ENCODE measurements at places on chromosomes 6 and 20. TPM values are rescaled to one million over a fixed set of nuclear protein-coding genes. Genes with fewer than 3 reads are reported as not detected.

DNA sequence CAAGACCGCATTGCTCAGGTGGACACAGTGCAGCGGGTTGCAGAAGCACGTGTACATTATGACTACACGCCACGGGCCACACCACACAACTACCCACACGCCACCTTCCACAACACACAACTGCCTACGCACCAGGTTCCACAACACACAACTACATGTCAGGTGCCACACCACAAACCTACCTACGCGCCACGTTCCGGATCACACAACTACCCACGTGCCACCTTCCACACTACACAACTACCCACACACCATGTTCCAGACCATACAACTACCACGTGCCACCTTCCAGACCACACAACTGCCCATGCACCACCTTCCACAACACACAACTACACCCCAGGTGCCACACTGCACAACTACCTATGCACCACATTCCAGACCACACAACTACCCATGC is 20.5 kb downstream of the THBS2 start:
- DNase-seq, result no peak

Gene FLRT3
- 1.3 TPM for total RNA-seq

GRCh38 chr6:35096129-35096862 is 44.8 kb downstream of the TCP11 start:
- no peak for DNase-seq

Gene OSBPL2
- 91.6 TPM for total RNA-seq

- DNase-seq, result no peak
Measured at GRCh38 chr20:61310954-61311353, 58.9 kb downstream of the CDH4 start.

GRCh38 chr20:3107464-3108025 is 23.0 kb upstream of the AVP start:
- no peak for DNase-seq

DNA sequence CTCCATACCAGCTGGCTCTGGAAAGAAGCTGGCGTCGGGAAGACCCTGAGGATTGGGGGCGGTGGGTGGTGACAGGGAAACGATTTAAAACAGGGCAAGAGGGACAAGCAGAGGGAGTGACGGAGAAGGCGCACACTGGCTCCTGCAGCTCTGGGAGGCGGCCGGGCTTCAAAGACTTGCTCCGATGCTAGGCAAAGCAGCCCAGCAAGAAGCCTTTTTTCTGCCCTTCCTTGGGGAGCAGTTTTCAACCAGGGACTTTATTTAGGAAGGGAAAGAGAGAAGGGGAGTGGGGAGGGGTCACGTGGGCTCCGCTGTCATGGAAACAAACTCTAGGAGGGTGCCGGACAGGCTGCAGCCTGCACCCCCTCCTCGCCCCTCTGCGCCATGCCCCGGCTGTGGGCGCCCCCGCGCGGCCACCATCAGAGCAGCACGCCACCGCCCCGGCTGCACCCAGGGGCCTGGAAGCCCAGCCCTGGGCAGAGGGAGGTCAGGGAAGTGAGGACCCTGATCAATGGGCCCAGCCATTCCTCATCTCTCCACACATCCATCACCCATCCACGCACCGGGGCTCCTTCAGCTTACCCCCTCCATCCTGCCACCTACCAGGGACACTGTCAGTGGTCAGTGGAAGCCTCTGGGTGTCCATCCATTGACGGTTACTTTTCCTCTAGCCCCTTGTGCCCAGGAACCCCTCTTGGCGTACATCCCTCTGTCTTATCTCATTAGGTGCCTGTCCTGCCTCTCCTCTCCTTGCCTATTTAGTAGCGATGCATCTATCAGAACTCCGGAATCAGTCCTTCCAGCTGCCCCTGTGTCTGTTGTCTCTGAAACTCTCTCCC is 66.6 kb upstream of the CCDC167 start:
- no peak for DNase-seq

DNA sequence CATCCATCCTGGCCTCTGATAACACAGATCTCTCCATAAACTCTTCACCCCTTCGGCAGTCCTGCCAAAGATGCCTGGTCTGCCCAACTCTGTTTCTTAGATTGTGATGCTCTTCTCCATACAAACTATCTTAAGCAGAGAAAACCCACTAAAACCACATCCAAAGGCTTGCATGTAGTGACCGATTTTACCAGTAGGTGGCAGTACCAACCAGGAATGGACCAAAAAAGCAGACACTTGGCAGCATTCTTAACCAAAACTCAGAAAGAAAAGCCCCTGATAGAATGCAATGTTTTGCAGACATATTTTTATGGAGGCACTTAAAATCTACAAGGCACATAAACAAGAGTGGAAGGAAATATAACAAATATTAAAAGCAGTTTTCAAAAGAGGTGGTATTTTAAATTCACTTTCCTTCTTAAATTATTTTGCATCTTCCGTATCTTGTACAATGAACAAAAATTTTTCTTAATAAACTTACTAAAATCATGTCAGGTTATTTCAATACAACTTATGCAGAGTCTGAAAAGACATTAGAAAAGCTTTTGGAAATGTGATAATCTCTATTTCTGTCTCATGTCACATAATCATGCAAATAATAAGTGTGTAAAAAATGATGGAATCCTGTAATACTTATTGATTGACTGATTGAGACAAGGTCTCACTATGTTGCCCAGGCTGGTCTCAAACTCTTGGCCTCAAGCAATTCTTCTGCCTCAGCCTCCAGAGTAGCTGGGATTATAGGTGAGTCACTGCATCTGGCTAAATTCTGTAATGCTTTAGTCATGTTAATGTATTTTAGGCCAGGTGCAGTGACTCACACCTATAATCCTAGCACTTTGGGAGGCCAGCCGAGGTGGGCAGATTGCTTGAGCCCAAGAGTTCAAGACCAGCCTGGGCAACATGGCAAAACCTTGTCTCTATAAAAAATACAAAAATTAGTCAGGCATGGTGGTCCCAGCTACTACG is 29.4 kb downstream of the LRP11 start:
- no peak for DNase-seq

DNA sequence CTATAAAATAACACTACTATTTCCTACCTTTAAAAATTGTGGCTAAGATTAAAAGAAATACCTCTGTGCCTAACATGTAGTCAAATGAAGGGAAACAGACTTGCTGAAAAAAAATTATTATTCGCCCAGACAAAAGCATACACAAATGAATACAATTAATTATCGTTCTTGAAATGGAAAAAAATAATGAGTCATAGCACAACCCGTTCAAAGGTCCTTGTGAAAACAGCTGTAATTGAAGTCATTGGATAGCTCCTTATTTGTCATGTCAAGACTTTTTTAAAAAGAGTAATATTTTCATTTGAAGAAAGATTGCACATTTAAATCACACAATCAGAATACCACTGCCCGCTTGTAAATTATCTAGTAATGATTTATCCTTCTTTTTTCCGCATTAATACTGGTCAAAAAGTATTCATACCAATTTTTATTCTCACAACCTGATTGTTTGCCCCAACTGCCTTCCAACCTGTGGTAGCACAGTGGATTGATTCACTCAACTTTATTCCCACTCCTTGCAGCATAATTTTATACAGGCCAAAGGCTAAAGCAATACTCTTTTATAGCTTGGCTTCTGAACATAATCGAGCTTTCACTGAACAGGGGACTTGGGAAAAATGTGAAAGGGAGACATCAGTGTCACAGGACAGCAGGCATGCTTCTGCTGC is 655.2 kb upstream of the MAP3K7 start:
- no peak for DNase-seq

Gene SLC4A11
- total RNA-seq, result 0.56 TPM

- no peak for DNase-seq
Measured at GRCh38 chr6:38588631-38589366, 50.9 kb downstream of the BTBD9 start.

GRCh38 chr6:150167479-150167873 is 24.6 kb downstream of the PPP1R14C start:
- DNase-seq, result no peak

DNA sequence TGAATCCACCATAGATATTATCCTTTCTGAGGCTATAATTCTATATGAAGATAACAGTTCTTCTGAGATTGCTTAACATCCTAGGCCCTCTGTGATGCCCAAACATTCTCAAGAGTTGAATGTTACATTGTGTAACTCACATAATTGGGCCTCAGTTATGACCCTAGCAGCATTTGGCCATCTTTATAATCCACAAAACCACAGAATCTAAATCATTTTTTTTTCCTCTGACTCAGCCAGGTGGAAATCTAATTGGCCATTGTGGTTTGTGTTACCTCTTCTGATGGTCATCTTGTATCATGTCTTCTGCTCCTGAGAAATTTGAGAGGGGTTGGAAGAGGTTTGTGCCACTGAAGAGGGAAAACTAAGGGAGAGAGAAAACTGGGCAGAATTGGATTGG is 99.5 kb downstream of the LINC00237 start:
- DNase-seq, result no peak

Gene IRAK1BP1
- 2.0 TPM for total RNA-seq

- DNase-seq, result no peak
Measured at GRCh38 chr6:43859213-43859612, 89.2 kb downstream of the VEGFA start.

DNA sequence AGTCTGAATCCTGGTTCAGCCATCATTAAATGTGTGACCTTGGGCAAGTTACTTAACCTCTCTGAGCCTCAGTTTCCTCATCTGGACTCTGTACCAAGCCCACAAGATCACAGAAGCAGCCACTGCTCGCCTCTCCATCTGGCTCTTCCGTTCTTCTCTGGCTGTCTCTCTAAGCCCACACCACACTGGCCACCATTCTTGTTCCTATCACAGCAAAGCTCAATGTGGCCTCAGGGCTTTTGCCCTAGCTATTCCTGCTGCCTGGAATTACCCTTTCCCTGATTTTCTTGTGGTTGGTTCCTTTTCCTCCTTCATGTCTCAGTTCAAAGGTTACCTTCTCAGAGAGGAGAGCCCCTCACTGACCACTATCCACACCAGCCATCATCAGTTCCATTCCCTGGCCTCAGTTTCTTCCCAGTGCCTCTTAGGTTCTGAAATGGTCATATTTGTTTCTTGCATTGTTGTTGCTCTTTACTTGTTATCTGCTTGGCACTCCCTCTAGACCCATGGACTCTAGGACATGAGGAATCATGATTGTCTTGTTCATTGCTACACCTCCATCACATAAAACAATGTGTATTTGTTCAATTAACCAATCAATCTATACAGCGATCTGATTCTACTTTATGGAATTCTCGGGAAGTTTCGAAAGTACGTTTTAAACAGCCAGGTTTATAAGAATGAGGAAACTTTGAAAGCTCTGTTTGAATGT is 56.5 kb upstream of the PTPN1 start:
- no peak for DNase-seq

Gene THBD
- total RNA-seq, result 7.0 TPM

Gene RSPH4A
- 0.27 TPM for total RNA-seq

- DNase-seq, result no peak
Measured at GRCh38 chr6:170244721-170245474, 46.0 kb downstream of the DLL1 start.

Gene PPP1R14C
- 40.0 TPM for total RNA-seq

DNA sequence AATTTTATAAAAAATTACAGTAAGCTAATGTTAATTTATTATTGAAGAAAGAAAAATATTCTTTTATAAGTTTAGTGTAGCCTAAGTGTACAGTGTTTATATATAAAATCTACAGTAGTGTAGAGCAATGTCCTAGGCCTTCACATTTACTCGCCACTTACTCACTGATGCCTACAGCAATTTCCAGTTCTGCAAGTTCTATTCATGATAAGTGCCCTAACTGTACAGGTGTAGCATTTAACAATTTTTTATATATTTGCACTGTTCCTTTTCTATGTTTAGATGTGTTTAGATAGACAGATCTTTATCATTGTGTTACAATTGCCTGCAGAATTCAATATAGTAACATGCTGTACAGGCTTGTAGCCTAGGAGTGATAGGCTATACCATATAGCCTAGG is 80.1 kb upstream of the HDAC2 start:
- DNase-seq, result no peak

Gene CABLES2
- total RNA-seq, result 9.5 TPM

DNA sequence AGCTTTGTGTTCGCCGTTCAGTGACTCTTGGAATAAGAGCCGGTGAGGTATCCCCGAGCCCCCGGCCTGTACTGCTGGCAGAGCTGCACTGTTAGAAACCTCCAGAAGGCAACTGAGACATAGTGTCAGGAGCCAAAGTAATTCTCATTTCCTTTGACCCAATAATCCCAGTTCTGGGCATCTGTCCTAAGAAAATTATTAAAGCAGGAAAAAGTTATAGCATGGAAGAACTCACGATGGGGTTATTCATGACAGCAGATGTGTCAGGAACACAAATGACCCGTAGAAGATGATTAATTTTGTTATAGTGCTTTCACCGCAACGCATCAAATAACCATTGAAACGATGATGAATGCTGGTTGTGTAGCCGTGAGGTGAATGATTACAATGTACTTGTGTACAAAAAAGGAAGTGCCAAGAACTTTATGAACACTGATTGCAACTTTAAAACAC is 20.3 kb downstream of the CYP21A2 start:
- DNase-seq, result no peak

DNA sequence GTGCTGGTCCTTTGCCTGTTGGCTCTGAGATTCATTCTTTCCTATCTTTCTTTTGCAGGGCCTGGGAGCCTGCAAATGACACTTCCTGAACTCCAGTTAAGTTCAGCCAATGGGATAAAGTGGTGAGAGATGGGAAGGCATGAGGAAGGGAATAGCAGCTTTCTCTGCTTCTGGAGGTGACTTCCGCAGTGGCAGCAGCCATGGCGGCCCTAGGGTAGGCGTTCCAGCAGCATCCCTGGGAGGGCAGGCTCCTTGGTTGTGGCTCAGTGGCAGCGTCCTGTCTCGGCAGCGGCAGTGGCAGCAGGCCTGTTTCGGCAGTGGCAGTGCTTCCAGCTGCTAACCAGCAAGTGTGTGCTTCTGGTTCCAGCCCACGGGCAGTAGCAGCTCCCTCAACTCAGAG is 7.3 kb upstream of the MDFI start:
- no peak for DNase-seq

GRCh38 chr6:56364431-56364826 is 117.0 kb upstream of the COL21A1 start:
- no peak for DNase-seq

All from left colon (tissue), 2 donors.